ENCODE measurements at places on chromosomes 7 and 10.

GRCh38 chr7:119256446-119257131 is 1016.4 kb upstream of the KCND2 start:
- DNase-seq: no peak

DNA sequence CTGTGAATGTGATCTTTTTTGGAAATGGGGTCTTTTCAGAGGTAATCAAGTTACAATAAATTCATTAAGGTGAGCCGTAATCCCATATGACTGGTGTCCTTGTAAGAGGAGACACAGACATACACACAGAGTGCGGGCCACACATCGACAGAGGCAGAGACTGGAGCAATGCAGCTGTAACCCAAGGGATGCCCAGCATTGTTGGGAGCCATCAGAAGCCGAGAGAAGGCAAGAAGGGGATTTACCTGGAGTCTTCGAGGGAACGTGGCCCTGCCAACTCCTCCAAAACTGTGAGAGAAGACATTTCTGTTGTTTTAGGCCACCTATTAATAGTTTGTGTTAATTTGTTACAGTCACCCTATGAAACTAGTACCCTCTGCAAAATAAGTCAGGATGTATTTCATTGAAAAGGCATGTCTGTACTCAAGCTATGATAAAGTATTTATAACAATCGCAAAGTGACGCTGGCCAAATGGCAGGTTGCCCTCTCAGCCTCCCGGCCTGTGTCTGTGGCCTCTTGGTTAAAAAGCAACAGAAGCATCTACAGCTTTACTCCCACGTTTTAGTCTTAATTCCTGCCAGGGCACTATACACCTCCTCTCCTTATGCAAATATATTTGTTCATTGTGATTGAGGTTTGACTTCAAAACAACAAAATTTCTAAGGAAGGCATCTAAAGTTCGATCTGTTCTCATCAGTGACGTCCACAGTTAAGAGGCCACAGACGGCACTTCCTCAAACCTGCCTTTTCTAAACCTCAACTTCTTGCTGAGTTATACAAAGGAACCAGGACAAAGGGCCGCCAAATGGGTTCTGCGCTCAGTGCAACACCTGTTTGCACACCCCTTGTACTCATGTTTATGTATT is 46.8 kb downstream of the HIPK2 start:
- no peak for DNase-seq

DNA sequence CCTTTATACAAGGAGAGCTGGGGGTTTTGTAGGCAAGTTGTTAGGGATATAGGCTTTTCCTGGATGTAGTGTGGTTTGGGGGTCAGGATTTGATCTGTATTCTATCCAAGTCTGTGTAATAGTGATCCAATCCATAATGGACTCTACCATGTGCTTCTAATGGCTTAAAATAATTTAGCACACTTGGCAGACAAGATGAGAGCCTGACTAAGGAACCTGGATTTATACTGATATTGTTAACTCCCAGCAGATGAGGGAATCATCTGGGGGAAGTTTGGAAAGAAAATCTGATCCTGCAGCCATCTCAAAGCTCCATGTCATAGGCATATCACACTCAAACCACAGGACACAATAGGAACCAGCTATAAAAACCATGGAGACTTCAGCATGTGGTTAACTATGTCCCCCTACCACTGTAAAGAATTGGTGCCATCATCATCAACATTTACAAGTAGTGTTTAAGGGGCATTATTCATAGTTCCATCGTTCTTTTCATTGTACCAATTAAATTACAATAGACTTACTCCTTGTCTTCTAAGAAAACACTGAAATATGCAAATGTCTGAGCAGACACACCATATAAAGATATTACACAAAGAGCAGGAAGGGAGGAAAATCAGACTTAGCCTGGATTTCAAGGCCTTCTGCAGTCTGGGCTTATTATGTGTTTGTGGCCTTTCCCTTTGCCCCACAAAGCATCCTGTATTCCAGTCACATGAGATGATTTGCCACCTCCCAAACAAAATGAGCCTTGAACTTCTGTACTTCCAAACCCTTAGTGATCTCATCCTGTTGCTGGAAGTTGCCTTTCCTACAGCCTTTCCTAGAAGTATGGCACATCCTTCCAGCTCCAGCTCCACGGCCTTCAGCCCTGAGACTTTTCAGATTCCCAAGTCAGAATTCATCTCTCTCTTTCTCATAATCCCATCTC is 22.5 kb upstream of the HPS1 start:
- no peak for DNase-seq

DNA sequence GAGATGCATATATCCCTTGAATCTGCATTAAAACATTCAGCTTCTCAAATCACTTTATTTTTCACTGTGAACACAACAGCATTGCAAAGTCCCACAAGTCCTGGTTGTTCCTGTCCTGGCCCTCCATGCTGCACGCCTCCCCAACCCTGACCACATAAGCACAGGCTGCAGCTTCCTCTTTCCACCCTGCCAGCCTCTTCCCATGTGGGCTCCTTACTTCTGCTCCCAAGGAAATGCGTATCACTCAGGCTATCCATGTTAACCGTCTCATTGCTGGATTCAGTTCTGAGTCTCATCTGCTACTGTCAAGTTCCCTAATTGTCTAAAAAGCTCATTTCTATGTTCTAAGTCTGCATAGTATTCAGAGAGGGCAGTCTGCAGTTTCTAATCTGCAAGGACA is 89.7 kb upstream of the ZPBP start:
- no peak for DNase-seq

- DNase-seq: no peak
Measured at GRCh38 chr10:61089251-61089650, 145.3 kb upstream of the RHOBTB1 start.

- DNase-seq: no peak
Measured at GRCh38 chr10:103197903-103198302, 4.8 kb upstream of the NT5C2 start.

GRCh38 chr10:75924309-75924902 is 493.0 kb downstream of the LRMDA start:
- DNase-seq: no peak

DNA sequence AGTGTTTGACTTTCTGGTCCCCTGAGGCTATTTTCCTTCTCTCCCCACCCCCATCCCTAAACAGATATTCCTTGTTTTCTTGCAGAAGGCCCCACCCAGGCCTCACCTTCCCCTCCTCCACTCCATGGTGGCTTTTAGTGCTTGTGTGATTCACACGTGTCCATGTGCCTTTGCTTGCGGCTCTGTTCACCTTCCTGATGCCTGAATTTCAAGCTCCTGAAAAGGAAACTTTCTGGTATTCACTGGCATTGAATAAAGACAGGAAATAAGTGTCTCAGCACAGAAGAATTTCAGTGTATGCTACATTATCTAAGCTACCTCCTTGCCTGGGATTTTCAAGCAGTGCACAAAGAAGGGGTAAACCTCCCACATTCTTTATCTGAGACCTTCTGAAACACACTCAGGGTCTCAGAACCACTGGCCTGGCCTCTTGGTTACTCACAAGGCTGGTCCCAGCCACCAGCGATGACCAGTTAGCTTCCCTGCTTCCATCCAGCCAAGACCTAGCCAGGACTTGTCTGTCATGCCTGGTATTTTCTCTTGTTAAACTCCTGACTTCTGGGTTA is 17.2 kb upstream of the UBE2H start:
- DNase-seq: peak; percentile 81

DNA sequence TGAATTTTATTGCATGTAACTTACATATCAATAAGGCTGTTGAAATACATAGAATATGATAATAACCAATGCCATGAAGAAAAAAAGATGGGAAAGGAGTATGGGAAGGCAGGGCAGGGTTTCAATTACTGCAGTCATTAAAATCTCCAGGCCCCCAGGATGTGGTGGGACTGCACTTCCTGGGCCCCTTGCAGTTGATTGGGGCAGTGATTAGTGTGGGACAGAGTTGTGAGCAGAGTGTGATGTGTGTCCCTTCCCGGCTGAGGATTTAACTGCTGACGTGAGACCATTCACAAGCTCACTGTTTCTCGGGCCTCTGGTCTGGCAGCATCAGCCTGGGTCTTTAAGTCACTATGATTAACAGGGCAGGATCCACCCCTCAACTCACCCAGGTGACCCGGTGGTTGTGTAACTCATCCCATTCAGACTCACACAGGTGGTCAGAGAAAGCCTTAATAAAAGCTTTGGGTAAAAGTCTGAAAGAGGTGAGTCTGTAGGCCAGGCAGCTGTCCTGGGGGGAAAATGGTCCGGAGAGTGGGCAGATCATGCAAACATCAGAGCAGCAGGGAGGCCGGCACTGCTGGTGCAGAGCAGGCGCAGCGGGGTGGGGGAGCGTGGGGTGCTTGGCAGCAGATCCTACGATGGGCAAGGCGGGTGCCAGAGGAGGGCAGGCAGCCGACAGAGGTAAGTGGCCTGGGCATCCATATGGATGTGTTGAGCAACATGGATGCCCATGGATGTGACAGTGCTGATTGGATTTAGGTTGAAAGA is 36.3 kb upstream of the WDFY4 start:
- DNase-seq: no peak

GRCh38 chr7:152180587-152180986 is 155.1 kb downstream of the GALNT11 start:
- no peak for DNase-seq

DNA sequence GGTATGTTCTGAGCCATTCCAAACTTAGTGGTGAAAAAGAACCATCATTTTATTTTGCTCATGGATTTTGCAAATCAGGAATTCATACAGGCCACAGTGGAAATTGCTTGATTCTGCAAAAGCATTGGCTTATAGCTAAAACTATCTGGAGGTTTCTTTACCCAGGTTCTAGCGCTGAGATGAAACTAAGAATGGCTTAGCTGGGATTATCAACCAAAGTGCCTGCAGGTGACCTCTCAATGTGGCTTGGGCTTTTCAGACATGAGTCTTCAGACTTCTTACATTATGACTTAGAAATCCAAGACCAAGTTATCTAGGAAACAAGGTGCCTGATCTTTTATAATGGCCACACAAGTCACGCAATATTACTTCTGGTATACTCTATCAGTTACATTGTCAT is 140.1 kb downstream of the HGF start:
- no peak for DNase-seq

DNA sequence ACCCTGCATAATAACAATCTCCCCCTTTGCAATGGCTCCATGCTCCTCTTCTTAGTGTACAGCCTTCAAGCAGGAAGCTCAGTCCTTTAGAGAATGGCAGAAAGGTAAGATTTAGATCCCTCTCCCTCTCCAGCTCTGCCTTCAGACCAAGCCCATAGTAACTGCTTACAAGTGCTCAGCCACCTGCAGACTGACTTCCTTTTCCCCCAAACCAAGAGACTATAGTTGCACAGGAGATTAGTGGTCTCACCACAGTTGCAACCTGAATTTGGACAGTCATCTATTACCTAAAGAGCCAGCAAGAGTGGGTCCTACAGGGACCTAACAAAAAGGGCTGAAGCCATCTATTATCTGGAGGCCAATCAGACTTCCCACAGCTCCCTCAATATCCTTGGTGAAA is 16.5 kb downstream of the FBXL13 start:
- DNase-seq: no peak

DNA sequence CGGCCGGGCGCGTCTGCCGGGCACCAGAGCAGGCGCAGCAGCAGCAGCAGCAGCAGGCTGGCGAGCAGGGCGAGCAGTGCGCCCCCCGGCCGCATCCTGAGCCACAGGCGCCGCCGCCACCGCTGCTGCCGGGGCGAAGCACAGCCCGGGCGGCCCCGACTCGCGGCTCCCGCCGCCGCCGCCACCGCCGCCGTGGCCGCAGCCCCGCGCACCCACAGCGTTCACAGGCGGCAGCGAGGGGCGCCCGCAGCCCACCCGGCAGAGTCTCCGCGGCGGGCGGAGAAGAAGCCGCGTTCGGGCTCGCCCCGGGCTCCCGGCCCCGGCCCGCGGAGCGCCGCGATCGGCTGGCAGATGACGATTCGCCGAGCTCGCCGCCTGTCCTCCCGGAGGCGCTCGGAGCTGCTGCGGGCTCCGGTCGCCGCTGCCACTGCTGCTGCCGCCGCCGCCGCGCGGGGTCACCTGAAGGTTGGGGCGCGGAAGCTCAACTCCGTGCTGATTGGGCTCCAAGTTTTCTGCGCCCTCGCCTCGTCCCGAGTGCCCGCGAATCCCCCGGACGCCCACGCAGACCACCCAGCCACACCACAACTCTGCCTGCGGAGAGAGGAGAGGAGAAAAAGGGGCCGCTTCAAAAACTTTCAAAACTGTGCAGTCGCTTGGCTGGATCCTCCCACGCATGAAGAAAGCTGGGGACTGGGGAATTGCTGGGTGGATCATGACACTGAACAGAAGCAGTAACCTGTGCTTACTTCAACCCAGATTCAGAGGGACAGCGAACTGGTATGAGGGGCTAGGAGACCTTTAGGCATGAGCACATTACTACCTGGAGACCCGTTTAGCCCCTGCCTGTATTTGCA is at the start of gene ST8SIA6:
ST8SIA6 (minus strand) TSS at position 435 of the 854 bp plus-strand sequence; CDS start at position 95, 340 bp downstream.
- DNase-seq: peak; percentile 24

DNA sequence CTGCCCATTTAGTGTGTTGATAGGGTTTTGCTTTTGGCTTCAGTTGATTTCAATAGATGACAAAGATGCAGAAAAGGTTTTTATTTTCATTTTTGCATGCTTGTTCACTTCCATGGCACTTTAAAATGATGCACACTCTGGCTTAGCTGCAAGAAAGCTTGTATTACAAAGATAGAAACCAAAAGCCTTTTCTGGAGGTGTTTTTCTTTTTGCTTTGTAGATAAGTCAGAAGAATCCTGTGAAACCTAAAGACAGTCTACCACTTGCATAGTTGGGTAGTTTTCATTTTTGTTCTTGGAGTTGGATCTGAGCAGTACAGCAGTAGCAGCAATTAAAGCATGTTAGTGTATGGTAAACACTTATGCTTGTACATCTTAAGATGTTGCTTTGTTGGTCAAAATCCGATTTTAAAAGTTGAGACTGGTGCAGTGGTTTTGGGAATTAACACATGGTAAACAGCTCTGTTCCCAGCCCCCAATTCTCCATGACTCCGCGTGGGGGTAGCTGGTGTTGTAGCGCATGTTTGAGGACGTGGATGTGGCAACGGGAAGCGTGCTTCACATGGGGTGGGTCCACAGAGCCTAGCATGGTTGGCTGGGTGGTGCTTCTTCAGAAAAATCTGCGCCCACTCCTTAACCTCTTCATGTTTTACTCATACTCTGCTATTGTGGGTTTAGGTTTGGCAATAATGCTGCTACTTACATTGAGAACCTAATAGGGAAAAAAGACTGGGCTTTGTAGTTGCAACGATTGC is 19.8 kb downstream of the CCNY start:
- no peak for DNase-seq

DNA sequence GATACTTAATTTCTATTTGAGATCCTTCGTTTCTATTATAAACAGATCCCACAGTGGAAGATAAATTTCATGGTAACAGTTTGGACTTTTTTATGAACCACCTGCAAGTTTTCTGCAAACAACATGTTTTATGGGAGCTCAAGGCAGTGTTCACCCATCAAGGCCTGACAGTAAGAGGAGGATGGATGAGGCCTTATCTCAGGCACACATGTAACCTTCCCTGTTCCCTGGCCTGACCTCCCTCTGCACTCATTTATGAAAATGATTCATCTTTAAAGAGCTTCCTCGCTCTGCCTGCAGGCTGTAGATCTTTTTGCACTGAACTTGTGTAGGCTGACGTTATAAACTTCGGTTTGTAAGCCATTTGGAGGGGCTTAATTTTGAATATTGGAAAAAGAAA is 500.1 kb downstream of the GATA3 start:
- DNase-seq: no peak

All from HFFc6 (cell line).